ENCODE measurements at places on chromosomes 3 and 15.

DNA sequence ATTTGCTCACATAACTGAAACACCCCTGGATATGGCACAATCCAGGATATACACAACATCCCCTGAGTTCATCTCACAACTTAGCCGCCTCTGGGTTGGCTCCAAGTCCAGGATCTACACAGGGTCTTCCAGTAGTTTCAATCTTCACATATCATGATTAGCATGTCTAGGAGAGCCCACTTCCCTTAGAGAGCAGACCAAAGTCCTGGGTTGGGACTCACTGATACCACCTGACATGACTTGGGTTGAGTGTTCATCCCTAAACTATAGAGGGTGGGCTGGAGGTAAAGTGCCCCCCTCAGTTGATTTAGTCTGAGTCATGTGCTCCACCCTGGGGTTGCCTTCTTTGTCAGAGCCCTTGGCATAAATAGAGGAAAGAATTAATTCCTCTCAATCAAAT, 493.6 kb upstream of the PPP2R3A start:
- DNase-seq: no peak

DNA sequence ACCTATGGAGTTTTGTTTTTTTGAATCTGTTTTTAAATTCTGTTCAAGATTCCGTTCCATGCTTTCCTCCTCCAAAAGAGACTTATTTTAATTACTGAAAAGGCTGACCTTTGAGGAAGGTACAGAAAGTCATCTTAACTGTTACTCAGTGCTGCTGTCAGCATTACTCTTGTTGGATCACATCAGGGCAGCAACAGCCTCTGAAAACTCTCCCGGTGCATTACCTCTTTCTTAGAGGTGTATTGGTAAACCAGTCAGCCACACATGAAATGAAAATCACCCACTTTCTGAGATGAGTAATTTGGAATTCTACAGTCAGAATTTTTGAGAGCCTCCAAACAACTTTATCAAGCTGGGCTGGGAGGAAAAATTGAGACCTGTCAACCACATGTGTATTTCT, 88.5 kb upstream of the LIMD1 start:
- no peak for DNase-seq

DNA sequence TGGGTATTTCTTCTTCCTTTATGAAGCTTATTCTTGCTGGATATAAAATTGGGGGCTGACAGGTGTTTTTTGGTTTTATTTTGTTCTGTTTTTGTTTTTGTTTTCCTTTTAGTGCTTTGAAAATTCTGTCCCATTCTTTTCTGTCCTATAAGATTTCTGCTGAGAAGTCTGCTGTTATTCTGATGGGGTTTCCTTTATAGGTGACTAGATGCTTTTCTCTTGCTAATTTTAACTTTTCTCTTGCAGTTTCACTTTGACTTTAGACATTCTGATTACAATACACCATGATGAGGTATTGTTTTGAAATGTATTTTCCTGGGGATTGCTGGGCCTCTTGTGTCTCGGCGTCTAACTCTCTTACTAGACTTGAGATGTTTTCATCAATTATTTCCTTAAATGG, 22.8 kb downstream of the TTC14 start:
- DNase-seq: no peak

- DNase-seq: no peak
Measured at GRCh38 chr3:104768886-104769285, 597.8 kb upstream of the ALCAM start.

DNA sequence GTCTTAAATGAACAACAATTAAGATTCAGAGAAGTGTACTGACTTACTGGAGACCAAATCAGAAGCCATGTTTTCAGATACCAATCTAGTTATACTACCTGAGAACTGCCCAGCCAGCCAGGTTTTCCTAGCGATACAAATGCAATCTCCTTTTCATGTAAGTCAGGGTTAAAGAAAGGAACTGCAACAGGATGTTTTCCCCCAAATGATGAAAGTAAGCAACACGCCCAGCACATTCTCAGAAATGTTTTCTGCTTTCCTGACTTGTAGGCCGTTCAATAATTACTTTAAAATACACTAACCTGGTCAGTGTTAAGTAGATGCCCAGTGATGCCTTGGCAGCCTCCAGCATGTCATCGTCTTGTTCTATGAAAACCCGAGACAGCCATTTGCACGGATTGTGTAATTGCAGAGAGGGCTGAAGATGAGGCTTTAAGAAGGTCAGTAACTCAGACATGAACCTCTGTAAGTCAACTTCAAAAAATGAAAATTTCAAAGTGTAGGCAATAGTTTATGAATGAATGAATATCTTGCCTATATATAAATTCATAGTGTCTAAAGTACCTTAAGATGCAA, 30.3 kb downstream of the LINS1 start:
- no peak for DNase-seq

GRCh38 chr15:75597667-75598341, 18.7 kb upstream of the PTPN9 start:
- no peak for DNase-seq

GRCh38 chr15:57592836-57593420, 1.2 kb downstream of the MYZAP start:
- no peak for DNase-seq

DNA sequence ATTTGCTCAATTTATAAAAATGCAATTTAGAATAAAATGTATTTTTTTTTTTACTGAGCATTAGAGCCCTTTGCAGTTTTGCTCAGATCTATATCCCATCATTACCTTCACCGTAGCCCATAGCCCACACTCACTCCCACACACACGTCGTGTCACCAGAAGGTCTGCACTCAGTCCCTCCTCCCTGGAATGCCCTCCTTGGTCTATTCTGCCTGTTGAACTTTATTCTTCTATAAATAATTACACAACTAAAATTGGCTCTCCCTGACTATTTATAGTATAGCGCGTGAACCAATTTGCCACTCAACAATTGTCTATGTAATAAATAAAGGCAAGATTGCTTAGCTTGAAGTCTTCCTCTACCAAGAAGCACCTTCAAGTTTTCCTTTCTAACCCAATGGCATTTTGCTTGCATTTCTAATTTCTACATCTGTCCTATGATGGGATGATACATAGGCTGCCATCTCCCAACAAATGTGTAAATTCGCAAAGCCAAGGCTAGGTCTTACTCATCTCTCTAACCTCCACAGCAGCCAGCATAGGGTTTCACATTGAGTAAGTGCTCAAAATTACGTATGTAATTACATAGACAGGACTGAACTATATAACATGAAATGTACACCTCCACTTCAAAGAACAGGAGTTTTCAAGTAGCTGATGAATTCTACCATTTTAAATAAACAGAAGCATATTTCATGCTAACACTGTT, 172.0 kb upstream of the HES1 start:
- DNase-seq: no peak

DNA sequence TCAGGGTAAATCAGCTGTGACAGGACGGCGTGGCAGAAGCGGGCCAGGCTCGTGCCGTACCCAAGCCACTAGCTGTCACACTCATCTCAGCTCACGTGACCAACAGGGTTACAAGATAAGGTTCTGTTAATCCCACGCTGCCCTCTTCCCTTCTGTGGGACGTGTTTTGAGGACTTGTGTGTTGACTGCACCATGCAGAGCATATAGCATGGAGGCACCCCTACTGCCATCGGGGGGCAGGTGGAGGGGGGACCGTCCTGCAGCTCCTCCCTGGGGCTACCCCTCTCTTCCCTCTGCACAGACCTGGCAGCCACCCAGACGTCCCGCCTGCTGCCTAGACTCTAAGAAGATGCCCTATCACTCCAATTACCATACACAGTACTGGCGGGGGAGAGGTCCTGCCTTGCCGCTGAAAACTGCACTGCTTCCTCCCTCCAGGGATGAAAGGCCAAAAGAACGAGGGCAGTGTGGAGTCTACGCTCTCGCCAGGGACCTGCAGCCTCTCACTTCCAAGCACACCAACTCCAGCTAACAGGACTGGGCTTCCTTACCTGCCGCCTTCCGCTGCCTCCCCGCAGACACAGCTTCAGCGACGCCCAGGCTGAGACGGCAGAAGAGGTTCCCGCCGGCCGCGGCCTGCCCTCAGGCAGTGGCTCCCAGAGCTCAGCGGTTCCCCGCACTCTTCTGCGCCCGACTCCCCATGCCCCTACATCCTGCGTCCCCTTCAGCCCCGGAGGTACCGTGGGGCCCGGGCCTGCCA, at the start of gene TNK2:
TNK2 (minus strand) TSS at position 618 of the 760 bp plus-strand sequence. CDS start 19,963 bp downstream, outside the sequence.
- DNase-seq: peak; percentile 75

DNA sequence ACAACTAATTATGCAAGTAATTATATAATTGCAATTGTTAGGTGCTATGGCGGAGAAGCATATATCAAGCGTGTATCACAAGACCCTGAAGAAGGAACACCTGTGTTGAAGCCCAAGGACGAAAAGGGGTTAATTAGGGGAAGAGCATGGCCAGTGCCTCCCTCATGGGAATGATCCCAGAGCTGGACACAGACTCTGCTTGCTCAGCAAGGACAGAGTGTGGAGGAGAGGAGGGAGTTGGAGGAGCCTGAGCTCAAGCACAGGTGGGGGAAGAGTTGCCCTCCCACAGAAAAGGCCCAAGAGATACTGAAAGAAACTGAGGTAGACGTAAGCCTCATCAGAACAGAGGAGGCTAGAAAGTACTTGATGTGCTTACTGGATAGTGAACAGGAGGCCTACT, 423.7 kb downstream of the EPHB1 start:
- no peak for DNase-seq

GRCh38 chr15:93265111-93265556, 176.1 kb upstream of the RGMA start:
- no peak for DNase-seq

DNA sequence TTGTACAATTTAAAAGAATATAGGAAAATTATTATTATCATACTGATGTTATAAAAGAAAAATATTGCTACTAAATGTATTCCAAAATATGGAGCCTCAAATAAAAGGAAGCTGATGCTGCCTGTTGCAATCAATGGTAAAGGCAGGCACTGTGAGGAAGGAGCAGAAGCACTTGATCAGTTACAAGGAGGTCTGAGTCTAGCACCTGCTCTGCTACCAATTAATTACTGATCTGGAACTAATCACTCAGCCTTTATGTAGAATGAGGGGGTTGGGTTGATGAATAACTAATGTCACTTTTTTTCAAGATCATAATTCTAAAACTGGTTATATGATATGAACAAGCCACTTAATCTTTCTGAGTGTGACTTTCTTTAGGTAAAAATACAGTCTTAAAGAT, 5.5 kb downstream of the ADGRG7 start:
- DNase-seq: no peak

- no peak for DNase-seq
Measured at GRCh38 chr15:73951601-73952000, 25.3 kb downstream of the LOXL1 start.

Data from activated T-cell treated with anti-CD3 and anti-CD28 coated beads, Interleukin-2, amount 50 U/mL, for 24 hours (primary cell).